Adrenal gland (tissue), 19 donors: ENCODE measurements at places on chromosomes 6 and 20.

DNA sequence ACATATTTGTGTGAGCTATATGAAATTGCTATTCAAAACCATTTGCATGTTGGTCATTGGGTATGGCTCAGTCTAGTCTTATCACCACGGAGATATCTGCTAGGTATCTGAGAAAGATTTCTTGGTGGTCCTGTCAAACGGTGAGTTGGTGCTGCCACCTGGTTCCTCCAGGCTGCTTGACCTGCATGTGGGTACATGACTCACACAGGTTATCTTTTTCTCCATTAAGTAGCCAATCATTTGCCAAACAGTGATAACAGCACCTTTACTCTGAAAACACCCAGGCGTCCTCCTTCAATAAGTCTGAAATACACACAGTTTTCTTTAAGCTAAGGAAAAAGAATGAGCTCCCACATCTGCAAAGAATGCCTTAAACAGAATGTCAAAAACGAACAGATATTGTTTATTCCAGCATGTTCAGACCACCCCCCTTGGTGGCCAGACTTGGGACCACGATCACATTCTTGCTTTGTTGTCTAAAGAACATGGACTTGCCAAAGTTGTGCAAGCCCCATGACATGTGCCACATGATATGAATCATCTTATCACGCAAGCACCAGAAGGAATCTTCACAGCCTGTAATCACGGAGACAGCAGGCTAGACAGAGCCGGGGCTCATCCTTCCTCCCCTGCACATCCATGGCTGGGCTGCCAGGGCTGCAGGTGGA, 200.7 kb upstream of the THBS2 start:
- DNase-seq: peak; percentile 47

- no peak for DNase-seq
Observed at GRCh38 chr6:27558028-27558724, 85.3 kb upstream of the ZNF184 start.

DNA sequence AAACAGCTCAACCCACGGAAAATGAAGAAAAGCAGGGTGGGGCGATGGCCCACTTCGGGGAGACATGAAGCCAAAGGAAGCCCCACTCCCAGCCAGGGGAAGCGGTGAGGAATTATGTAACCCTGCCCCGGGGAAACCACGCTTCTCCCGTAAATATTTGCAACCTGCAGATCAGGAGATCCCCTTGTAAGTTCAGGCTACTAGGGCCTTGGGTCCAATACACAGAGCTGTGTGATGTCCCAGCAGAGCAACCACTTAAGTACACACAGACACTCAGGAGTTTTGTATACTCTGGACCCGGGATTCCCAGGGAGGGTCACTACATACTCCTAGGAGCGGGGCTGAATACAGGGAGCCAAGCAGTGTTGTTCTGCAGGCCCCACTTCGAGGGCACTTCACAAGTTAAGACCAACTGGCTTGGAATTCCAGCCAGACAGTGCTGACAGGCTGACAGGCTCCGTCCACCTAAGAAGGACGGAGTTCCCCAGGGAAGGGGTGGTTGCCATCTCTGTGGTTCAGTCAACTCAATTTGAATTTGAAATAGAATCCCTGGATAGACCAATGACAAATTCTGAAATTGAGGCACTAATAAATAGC, 301.4 kb upstream of the THEMIS start:
- no peak for DNase-seq

GRCh38 chr6:24752503-24752902, 22.2 kb upstream of the GMNN start:
- no peak for DNase-seq

DNA sequence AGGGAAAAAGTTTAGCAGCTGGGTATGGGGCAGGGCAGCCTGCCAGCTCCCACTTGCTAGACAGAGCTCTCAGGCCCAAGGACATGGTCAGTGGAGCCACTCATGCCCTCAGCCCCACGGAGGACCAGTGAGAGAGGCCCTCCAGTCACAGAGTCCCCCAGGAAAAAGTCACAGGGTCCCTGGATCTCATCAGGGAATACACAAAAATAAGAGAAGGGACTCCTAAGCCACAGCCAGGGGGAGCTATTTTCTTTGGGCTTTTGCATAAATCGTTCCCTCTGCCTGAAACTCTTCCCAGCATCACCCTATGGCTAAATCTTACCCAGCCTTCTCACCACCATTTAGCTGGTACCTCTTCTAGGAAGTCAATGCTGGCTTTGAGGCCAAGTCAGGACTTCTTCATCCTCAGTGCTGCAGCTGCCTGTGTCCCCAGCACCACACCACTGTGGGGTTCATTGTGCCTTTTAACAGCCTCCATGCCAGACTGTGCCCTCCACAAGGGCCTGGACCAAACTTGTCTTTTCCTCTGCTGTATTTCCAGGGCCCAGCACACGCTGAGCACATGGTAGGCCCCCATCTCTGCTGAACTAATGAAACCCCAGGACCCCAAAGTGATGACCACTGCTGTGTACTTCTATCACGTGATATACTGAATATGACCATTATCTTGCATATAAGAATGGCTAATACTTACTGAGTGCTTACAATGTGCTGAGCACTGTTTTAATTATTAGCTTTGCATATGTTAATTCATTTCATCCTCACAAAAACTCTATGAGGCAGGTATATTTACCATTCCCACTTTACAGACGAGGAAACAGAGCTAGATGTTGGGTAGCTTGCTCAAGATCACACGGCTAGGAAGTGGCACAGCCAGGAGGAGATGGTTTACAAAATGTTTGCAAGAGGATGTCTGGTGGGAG, 2.0 kb downstream of the ZNF335 start:
- DNase-seq: no peak

DNA sequence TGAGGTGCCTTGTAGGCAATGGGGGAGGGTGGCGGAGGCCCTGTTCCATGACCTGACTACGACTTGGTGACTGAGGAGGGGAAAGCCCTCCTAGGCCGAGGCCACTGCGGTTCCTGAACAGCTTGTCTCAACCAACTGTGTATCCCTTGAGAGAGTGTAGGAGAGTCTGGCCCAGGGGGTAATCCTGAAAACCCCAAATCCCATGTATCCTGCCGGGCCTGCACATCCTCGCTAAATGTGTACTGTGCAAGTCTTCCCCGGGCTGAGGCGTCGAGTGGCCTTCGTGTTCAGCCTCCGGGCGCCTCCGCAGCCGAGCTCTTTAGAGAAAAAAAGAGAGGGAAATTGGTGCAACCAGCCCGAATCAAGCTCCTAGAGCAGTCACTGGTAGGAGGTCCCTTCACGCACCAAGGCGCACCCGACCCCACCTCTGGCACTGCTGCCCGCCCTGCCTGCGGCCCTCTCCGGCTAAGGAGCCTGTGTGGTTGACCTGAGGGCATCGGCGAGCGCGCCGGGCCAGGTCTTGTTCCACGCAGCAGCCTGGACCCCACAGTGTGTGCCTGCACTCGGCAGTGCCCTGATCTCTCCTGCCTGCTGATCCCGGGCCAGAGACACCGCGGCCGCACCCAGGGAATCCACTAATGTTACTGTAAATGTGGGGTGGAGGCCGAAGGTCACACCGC, 7.3 kb downstream of the SIM1 start:
- DNase-seq: no peak

GRCh38 chr20:15882553-15882952, 690.7 kb downstream of the KIF16B start:
- no peak for DNase-seq
